ENCODE measurements at places on chromosomes 2 and 18.
A peak's percentile ranks its signal among the peaks of the same experiment; 100 is the strongest.

DNA sequence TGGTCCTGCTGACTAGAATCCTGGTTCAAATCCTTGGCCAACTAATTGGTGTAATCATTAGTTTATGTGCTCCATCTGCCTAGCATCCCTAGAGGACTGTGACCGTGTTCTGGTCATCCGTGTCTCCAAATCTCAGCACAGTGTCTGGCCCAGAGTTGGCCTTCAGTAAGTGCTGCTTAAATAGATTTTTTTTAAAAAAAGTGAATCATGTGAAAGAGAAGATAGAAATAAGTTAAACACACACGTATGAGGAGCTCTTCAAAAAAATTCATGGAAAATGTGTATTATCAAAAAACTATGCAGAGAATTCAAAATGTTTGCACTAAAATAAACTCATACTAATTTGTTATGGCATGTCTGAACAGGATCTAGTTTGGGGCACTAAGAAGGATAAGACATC is 129.3 kb upstream of the TLK1 start:
- DNase-seq, result no peak

GRCh38 chr2:75288760-75289159 is 89.4 kb upstream of the TACR1 start:
- DNase-seq, result no peak

DNA sequence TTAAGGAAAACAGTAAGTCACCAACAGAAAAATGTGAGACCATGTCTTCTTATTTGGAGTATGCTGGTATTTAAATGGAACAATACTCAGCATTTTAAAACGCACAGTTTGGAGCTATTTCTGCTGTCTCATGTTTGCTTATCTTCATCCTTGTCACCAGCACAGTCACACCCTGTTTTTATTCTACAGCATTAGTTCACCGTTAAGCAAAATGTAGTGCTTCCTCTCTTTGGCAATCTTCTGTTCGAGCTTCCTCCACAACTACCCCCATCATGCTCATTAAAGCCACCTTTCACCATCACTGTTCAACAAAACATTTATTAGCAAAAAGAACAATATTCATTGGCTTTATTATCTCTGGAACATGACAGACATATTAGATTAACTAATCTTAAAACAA is 64.0 kb downstream of the SLC40A1 start:
- DNase-seq, result no peak

GRCh38 chr2:25664183-25664964 is 9.0 kb downstream of the DTNB start:
- DNase-seq, result peak; percentile 33

- DNase-seq, result peak; percentile 13
These were observed 232.8 kb downstream of the DYM start for GRCh38 chr18:49227441-49228165.

DNA sequence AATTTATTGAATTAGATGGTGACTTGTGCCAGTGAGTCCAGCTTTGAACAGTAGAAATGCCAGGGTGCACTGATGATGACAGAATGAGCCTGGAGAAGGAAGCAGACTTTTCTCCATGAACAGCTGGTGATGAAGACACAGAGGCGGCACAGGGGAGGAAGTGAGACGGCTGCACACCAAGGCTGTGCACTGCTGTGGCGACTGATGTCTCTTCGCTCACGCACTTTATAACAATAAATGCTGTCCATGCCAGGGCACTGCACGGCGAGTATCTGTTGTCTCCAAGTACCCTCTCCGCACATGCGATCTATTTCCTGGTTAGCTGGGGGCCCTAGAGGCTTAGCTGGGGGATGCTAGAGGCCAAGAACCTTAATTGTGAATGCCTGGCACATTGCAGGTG is 175.2 kb downstream of the TMEM200C start:
- DNase-seq, result no peak

DNA sequence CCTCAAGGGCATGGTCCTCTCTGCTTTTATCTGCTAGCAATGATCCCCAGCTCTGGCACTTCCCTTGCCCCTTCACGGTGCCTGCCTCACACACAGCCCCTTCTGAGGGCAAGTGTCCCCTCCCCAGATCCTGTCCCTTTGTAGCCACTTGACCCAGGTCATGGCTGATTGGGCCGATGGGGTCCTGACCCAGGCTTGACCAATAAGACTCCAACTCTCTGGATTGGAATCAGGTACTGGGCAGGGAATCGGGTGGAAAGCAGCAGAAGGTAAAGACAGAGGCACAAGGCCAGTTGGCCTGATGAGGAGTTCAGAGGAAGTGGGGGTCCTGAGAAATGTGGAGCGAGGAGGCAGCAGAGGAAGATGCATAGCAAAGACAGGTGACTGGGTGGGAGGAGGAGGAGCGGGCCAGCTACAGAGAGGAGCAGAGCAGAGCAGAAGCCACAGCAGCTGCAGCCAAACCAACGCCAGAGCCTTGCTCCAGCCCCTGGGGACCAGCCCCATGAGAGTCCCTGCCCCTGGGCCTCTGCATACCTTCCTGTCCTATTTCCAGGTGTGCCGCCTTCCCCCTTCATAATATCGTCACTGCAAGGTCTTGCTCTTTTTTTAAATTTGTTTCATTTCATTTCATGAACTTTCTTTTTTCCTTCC is 39.1 kb downstream of the CAPN13 start:
- no peak for DNase-seq

DNA sequence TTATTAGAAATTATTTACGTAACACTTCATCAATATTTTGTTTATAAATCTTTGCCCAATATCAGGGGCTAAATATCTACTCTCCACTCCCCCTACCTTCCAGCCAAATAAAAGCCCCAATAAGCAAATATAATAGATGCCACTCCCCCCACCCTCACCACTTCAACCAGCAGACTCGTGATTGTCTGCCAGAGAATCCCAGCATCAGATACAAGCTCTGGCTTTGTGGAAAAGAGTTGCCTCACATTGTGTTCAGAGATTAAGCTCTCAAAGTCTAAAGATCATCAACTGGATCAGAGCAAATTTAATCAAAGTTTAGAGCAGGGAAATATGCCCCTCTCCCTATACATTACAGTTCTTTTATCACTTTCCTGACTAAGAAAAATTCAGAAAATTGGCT is 39.5 kb downstream of the AOX1 start:
- DNase-seq, result no peak

DNA sequence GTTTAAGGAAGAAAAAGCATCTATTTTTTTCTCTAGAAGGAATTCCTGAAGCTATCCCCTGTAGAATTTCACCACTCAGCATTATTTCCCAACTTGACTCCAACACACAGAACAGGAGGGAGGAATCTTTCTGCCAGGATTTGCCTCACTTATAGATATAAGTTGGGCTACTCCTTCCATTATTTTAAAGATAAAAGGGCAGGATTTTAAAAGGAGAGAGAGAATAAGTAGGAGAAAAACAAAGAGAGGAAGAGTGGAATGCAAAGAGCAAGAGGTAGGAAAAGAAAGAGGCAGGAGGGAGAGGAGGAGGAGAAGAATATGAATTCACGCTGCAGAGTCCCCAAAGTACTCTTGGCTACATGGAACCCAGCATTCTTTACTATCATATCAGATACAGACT is 182.5 kb downstream of the TCF4 start:
- no peak for DNase-seq

- no peak for DNase-seq
These were observed 55.2 kb upstream of the RALBP1 start for GRCh38 chr18:9419956-9420631.

- no peak for DNase-seq
These were observed 85.3 kb downstream of the VWA3B start for GRCh38 chr2:98172150-98172765.

GRCh38 chr2:172467382-172467781 is 40.0 kb downstream of the ITGA6 start:
- no peak for DNase-seq

GRCh38 chr2:108594982-108595464 is 60.8 kb downstream of the LIMS1 start:
- peak; percentile 52 for DNase-seq

DNA sequence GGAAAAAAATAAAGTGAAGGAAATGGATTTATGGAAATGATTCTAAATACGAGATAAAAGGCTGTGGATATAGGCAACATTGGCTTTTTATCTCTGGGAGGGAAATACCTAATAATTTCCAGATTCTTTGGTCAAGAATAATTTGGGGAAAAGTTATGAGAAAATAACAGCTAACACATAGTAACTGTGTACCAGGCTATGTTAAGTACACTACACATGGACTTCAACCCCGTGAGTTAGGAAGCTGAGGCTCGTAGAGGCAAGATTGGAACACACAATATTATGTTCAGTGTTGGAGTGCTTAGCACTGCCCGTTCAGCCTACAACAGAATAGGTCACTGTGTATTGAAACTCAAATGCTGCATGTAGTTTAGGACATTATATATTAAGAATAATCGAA is 34.3 kb upstream of the GPD2 start:
- DNase-seq, result no peak

- no peak for DNase-seq
These were observed 195.7 kb upstream of the TFPI start for GRCh38 chr2:187749804-187750431.

DNA sequence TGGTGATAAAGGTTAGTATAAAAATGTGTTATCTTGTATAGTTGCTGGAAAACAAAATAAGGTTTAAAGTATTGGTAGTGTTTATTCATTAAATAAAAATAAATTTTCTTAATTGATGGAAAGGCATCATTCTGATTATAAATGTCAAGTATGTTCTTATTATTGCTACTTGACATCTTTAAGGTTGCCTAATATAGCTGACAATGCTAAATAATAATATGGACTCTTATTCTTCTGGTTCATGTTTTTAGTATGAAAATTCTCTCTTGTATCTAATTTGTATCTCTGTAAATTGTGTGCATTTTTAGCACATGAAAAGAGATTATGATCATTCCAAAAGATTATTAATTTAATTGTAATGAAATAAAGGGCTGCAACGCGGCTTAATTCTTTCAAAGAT is 25.0 kb downstream of the RBM44 start:
- no peak for DNase-seq

DNA sequence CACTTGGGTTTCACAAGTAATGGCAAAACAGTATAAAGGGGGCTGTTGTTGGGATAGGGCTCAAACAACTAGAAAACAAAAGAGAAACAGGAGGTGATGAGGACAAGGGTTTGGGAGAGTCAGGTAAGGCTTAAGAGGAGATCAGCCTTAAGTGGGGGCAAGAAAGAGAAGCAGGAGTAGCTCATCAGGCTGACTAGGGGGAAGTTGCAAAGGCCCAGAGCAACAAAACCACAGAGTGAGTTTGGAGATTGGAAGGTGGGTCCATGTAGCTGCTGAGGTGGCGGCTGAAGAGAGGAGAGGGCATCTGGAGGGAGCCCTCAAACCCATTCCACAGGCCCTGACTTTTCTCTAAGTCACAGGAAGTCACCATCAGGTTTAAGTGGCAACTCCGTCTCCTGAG is 126.0 kb downstream of the MREG start:
- DNase-seq, result no peak

DNA sequence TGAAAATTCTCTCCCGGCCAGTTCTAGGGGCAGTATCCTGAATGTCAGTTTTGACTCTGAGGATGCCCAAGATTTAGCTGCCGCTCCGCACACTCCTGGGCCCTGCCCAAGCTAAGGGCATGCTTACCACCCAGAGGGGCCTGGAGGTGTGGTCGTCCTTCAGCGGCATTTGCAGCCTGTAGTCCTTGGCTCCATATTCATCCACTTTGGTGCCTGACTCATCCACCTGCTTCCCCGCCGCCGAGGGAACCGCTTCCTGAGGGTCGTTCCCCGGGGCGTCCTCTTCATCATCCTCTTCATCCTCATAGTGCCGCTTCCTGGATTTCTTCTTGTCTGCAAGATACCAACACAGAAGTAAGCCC is 577 bp downstream of the ERCC3 start:
- DNase-seq, result no peak

DNA sequence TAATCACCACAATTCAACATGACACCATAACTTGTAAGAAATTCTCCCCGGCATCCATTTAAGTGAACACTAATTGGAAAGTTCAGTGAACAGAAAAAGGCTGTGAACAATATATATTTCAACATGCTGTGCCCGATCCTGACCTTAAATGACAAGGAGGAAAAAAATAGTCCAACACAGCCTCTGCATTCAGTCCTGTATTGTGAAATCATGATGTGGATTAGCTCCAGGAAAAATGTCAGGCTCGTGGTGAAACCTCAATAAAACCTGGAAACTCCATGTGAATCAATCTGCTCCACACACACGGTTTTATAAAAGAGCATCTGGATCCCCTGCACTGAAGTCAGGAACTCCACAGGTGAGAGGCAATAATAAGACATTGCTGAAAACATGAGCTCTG is 145.4 kb upstream of the SPOPL start:
- no peak for DNase-seq

DNA sequence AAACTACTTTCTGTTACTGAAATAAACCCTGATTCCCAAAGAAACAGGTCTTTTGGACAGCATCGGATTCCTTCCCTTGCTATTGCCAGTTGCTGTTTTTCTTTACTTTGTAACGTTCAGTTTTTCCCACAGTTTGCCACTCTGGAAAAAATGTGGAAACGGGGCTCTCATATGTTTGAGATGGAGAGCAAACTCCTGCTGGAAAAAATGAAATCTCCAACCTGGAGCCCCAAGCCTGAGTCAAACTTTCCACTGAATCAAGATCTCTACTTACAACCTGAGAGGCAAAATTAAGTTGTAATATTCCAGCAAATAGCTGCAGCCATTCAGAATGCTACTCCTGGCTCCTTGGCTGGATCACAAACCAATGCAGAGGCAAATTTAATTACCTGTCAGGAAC is 270.7 kb downstream of the SRBD1 start:
- no peak for DNase-seq

DNA sequence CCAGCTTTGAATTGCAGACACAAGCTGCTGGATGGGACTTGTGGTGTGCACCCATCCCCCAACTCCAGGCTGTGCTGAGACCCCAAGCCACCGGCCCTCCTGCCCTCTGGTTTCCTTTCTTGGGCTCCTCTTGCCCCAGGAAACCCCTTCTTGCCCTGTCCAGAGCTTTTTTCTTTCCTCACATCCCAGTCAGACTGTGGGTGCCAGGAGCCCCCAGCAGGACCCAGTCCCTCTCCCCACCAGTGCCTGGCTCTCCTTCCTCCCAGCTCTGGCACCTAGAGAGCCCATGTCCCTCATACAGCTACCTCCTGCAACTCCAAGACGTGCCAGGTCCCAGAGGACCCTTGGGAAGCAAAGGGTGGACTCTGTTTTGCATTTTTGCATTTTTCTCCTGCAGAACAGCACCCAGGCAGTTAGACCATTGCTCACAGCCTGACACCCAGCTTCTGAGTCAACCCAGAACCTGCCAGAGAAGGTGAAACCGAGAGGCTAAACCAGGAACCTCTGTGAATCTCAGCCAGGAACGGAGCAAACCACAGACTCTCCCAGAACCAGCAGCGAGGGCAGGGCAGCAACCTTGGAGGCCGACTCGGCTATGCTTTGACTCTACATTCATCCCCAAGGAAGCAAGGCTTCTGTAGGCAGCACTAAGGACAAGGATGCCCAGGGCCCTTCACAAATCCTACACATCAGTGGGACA is 221.1 kb downstream of the ANAPC1 start:
- DNase-seq, result peak; percentile 33

DNA sequence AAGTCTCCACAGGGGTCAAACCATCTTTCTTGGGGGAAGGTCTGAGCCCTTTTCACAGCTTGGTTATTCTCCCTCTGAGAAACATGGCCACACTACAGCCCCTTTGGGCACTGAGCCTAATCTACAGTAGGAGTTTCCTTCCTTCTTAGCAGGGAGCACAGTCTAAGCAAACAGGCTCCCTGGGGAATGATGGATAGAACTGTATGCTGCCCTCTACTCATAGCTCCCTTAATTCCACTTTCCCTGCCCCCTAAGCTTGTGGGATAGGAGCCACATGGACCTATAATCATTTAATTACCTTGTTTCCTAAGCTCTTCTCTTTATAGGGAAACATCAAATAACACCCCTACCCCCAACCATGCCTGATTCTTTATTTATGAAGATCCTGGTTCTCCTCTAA is 442.1 kb upstream of the MEX3C start:
- no peak for DNase-seq

GRCh38 chr18:24988253-24988840 is 363.6 kb downstream of the ZNF521 start:
- DNase-seq, result no peak
